ENCODE measurements at places on chromosomes 13 and 19.

DNA sequence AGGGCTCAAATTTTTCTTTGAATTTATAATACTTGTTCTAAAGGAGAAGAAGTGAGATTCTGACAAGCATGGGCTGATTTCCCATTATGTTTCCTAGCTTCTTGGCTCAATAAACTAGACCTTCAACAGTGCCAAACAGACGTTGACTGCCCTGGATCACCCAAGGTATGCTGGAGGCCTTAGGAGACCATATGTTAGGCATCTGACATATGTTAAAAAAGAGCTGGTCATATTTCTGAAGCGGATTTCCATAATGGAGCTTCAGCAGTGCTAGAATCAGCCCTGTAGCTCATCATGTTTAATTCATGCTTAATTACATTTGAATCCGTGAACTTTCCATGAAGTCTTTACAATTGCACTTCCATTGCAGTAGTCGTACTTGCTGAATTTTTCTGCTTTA, 653.3 kb downstream of the DIAPH3 start:
- no peak for DNase-seq

- DNase-seq: no peak
These were observed 13.9 kb upstream of the ZNF431 start for GRCh38 chr19:21127898-21128297.

GRCh38 chr19:570937-571565, 1.3 kb upstream of the BSG start:
- DNase-seq: no peak

- no peak for DNase-seq
These were observed 26.5 kb downstream of the MYCBP2 start for GRCh38 chr13:77300176-77301037.

- no peak for DNase-seq
These were observed 6.1 kb upstream of the ARRDC2 start for GRCh38 chr19:18001777-18002345.

DNA sequence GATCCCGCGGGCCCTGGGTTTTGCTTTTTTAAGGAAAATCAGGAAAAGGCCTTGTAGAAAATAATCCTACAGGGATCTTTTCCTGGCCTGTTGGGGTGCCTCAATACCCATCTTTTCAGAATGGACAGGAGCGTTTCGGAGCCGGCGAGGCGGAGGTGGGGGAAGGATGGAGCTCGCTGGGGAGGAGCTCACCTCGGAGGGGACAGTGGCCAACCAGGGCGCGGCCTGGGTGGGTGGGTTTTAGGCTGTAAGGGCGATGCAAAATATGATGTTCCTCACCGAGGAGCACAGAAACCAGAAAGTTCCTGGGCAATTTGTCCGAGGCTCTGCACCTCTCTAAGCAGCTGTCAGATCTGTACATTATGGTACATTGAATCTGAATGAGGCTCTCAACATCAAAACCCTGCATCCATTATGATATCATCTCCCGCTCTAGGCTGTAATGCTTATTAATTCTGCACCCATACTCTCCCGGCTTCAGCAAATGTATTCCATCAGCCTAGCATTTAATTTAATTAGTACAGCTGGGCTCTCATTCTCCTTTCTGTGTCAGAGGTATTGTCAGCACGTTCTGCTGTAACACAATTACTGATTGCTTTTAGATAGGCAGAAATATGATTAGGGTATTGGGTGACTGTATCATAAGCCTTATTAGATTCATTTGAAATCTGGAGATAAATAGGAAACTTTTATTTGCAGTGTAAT, 90.3 kb upstream of the SOX1 start:
- no peak for DNase-seq

- no peak for DNase-seq
These were observed 1.0 kb upstream of the CGB7 start for GRCh38 chr19:49058562-49058961.

GRCh38 chr19:5571777-5572176, 4.0 kb upstream of the TINCR start:
- no peak for DNase-seq

- DNase-seq: no peak
These were observed 777.2 kb downstream of the UQCRFS1 start for GRCh38 chr19:28435551-28436271.

GRCh38 chr13:42071672-42072419, 23.4 kb downstream of the DGKH start:
- DNase-seq: no peak

- DNase-seq: no peak
These were observed 20.7 kb downstream of the GARRE1 start for GRCh38 chr19:34274827-34275625.

DNA sequence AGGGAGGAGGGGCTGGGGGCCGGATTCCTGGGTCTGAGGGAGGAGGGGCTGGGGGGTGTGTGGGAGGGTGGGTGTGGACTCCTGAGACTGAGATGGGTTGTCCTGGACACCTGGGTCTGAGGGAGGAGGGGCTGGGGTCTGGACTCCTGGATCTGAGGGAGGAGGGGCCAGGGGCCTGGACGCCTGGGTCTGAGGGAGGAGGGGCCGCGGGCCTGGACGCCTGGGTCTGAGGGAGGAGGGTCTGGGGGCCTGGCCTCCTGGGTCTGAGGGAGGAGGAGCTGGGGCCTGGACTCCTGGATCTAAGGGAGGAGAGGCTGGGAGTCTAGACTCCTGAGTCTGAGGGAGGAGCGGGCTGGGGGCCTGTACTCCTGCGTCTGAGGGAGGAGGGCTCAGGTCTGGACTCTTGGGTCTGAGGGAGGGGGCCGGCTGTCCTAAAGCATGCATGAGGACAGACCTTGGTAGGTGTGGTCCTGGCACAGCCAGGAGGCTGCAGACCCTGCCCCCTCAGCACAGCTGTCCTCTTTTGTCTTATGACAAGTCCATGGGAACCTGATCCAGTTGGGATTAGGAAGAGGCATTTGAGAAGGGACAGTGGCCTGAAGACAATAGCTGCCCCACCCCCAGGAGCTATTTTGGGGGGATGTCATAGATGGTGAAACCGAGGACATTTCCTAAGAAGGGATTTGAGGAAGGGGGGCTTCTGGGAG, 1.3 kb downstream of the TNNT1 start:
- DNase-seq: no peak

DNA sequence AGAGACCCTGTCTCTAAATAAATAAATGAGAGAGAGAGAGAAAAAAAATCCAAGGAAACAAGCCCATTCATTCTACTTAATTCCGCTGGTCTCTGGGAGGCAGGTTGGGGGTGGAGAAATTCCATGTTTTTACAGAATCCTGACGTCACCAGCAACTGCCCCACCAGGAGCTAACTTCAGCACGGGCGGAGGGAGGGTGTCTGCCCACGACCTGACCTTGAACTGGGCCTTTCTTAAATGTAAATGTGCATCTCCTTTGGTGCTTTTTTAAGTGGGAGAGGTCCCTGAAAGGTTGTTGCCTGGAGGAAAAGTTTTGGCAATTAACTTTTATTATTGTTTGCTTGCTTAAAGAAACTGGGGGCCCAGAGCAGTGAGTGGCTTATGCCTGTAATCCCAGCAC, 15.5 kb downstream of the KLF2 start:
- no peak for DNase-seq

DNA sequence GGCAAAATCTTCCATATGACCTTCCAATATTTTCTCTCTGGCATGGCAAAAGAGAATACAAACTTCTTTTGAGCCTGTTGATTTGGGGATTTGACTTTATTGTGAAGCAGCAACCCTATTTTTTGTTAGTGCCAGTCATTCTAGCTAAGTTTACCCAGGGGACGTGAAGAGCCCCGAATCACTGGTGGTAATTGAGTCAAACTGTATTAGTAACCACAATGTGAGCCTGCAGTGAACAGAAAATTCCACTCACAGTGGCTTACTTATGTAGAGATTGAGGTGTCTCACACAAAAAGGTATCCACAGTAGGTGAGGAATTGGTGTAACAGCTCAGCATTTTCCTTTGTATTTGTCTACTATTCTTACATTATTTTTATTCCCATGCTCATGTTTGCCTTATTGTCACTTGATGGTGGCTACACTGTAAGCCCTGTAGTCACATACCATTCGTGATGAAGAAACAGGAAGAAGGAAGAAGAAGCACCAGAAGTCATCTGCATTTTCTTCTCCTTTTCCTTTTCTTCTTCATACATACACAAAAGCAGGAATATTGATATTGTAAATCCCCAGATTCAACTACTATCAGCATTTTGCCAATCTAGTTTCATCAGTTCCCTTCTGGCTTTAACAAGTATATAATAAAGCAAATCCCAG, 33.3 kb upstream of the MYCBP2 start:
- no peak for DNase-seq

GRCh38 chr13:43054803-43055802, 31.7 kb downstream of the DNAJC15 start:
- no peak for DNase-seq

- DNase-seq: no peak
These were observed 11.1 kb downstream of the CCDC61 start for GRCh38 chr19:46006411-46006810.

DNA sequence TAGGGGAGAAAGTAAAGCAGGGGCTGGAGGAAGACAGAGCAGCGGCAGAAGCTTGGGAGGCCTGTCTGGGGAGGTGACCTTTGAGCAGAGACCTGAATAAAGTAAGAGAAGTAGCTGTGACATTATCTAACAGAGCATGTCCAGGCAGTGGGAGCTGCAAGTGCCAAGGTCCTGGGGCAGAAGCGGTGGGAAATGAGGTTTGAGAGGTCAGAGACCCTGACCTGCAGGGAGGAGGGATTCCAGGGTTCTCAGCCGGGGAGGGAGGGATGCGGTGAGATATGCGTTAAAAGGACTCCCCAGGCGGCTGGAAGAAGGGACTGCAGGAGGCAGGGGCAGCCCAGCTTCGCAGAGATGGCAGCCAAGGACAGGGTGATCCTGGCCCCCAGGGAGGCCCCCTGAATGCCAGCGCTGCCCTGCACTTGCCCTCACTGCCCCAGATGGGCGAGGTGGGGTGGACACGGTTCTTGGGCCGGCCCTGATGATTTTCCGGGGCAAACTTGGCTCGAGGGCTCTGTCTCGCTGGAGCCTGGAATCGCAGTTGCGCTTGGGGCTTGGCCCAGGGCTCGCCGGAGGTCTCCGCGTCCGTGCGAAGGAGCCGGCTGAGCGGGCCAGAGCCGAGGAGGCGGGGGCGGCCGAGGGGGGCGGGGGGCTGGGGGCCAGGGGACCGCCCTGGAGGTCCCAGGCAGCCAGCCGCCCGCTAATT, 3.2 kb downstream of the CRLF1 start:
- no peak for DNase-seq

GRCh38 chr13:31074756-31075155, 86.9 kb downstream of the HSPH1 start:
- DNase-seq: no peak

DNA sequence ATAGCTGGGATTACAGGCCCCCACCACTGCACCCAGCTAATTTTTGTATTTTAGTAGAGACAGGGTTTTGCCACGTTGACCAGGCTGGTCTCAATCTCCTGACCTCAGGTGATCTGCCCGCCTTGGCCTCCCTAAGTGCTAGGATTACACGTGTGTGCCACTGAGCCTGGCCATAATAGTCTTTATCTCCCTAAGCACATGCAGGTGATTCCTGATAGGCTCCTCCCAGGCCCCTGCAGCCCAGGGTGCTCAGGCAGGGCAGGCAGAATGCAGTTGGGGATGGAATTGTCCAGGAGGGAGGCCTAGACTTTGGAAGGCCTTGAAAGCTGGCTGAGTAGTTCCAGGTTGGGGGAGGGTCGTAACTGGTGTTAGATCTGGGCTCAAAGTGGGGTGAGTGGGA, 8.5 kb downstream of the ZNF526 start:
- DNase-seq: no peak

DNA sequence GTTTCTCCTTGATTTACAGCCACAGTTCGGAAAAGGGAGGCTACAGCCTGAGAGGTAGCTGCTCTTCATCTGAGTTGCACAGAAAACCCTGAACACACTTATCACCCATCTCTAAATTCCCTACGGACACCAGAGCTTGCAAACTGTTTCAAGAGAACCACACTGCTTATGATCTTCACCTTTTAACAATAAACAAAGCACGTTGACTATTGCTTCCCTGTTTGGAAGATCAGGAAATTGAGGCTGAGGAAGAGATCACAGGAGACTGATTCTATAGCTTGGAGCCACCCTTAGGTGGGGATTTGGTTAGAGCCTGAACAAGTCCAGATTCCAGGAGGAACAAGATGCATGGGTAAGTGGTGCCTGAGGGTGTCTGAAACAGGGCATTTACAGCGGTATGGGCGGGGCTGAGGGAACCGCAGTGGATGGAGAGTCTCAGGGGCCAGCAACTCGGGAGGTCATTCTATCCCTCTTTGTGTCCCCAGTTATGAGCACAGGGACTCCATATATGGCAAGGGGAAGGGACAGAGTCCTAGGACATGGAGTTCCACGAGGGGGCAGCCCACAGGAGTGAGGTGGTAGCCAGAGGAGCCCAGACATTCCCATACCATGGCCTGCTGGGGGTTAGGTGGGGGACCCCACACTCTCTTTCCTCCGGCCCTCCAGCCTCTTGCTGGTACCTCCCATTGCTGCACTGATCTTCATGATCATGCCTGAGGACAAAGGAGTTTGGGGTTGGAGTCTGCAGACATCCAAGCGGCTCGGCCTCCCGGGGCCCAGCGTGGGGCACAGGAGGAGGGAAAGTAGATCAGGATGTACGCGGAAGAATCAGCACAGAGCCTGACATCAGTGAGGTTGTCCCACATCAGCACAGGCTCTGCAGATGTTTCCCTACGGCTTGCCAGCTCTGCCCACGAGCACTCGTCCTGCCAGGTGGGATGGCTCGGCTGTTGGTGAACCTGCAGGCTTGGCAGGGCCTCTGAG, 162.3 kb upstream of the ZNF536 start:
- no peak for DNase-seq

DNA sequence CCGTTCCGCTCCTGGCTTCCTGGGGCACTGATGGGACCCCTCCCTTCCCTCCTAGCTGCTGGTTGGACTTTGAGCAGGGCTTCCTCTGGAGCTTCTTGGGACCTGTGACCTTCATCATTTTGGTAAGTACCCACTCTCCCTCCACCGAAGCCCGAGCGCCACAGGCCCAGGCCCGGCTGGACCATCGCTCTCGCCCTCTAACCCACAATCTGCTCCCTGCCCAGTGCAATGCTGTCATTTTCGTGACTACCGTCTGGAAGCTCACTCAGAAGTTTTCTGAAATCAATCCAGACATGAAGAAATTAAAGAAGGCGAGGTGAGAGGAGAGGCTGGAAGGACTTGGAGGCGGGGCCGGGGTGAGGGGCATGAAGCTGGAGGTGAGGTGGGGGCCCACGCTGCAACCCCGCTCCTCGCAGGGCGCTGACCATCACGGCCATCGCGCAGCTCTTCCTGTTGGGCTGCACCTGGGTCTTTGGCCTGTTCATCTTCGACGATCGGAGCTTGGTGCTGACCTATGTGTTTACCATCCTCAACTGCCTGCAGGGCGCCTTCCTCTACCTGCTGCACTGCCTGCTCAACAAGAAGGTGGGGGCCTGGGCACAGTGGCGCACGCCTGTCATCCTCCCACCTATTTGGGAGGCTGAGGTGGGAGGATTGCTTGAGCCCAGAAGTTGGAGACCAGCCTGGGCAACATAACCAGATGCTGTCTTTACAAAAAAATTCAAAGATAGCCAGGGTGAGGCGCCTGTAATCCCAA, 12.3 kb downstream of the DDX39A start:
- no peak for DNase-seq

- DNase-seq: no peak
These were observed 72.4 kb upstream of the CLDN10 start for GRCh38 chr13:95480131-95480545.

GRCh38 chr13:102311419-102311796, 90.4 kb downstream of the FGF14 start:
- no peak for DNase-seq

GRCh38 chr19:21314676-21315075, 14.5 kb downstream of the ZNF708 start:
- no peak for DNase-seq
